AG04449 (cell line): ENCODE measurements at places on chromosomes 16 and 17.
A peak's percentile ranks its signal among the peaks of the same experiment; 100 is the strongest.

GRCh38 chr16:11503566-11503965 lies 83.2 kb downstream of the LITAF start:
- DNase-seq, result no peak

DNA sequence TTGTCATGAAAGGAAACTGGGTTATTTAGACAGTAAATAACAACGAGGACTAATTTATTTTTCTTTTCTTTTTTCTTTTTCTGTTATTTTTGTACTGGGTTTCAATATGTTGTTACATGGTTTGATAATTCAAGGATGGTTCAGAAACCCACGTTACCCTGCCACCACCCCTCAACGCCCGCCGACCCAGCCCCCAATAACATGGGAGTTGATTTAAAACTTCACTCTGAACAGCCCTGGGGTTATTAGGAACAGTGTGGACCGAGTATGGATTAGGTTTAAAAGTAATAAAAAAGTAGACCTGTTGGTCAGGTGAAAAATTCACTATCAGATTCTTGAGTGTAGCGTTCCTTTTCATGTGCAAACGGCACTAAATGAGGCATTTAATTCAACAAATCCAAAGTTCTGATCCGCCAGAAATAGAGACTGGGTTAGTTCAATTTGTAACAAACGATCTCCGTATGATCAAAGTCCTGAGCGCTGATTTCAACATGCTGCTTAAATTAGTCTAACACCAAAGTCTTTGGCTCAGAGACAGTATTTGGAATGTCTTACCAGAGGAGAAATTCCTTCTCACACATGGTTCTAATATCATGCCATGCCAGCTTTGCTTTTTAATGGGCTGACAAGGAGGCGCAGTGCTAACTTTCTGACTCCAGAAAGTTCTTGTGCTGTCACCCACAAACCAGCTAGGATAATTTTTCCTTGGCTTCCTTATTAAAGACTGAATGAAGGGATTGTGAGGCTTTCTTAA lies 173.1 kb upstream of the IRX3 start:
- peak; percentile 64 for DNase-seq

- DNase-seq, result no peak
Measured at GRCh38 chr16:55500530-55501011, 8.3 kb upstream of the LPCAT2 start.

- no peak for DNase-seq
Measured at GRCh38 chr17:58487589-58488427, at the start of gene HSF5. HSF5 (minus strand) TSS chr17:58488408; CDS start chr17:58488274, 134 bp downstream.

DNA sequence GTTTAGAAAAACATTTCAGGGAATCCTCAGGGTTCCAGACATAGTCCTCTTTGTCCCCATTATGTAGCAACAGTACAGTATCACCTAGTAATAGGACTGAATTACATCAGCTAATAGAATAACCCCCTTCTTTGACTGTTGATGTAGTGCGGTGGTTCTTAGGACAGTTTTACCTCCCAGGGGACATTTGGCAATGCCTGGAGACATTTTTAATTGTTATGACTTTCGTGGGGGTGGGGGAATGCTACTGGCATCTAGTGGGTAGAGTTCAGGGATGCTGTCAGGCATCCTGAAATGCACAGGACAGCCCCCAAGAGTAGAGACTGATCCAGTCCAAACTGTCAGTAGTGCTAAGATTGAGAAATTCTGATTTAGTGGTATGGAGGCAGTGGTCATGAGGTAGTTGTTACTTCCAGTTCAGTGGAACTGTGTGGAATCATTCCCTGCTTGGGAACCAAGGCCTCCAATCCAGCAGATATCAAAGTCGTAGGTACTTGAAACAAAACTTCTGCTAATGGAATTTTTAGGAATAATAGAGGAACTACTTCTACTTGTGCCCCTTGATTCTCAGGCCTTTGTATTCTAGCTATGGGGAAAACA lies 20.3 kb downstream of the NF1 start:
- DNase-seq, result no peak

- peak; percentile 59 for DNase-seq
Measured at GRCh38 chr16:10918294-10919002, 23.8 kb downstream of the DEXI start.

GRCh38 chr17:41987642-41988041 lies 21.0 kb downstream of the CNP start:
- no peak for DNase-seq

GRCh38 chr17:74773871-74774286 lies 2.3 kb downstream of the NAT9 start:
- peak; percentile 14 for DNase-seq

DNA sequence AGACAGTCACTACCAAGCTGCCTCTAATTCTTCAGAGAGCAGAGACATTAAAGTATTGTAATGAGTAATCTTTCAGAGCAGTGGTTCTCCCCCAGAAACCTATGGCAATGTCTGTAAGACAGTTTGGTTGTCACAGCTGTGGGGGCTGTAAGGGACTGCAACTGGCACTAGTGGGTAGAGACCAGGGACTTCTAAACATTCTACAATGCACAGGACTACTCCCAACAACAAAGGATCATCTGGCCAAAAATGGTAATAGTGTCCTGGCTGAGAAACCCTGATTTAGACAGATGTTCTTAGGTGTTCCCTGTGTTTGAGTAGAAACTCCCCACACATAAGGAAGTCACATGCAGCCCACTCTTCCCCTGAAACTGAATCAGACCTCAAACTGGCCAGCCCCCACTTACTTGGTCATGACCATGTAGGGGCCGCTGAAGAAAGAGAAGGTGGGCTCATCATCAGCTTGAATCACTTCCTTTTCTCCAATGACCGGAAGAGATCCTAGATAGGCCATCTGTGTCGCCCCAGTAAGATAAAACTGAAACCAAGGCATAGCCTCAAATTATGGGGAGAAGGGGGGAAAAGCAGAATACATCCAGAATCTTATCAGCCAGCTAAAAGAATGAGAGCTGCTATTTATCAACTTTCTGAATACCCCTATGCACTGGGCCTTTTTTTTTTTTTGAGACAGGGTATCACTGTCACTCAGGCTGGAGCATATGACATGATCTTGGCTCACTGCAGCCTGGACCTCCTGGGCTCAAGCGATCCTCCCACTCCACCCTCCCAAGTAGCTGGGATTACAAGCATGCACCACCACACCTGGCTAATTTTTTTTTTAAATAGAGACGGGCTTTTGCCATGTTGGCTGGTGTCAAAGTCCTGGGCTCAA lies 75.8 kb downstream of the TEX14 start:
- no peak for DNase-seq
